Activated naive CD8-positive, alpha-beta T cell treated with anti-CD3 and anti-CD28 coated beads, Interleukin-2, amount 10 ng/mL, durations not matched to agents 7 days and 5 days (primary cell): ENCODE measurements at places on chromosomes 1 and 21.

DNA sequence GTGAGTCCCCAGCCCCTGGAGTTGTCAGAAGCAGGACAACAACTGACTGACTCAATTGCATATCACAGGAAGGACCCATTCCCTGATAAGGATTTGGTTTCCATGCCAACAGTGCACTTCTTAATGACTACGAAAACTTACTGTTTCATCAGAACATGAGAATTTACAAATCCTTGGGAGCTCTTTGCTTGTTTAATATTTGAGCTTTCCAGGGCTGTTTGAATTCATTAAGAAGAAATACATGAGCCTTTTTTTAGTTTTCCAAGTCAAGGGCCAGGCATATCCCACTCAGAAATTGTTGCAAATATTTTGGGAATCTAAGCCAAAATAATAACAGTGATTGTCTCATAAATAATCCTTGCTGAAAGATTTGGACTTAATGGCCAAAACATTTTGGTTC is 27.2 kb upstream of the COL24A1 start:
- no peak for DNase-seq

- no peak for DNase-seq
Measured at GRCh38 chr1:162984699-162985098, 84.5 kb upstream of the RGS4 start.

DNA sequence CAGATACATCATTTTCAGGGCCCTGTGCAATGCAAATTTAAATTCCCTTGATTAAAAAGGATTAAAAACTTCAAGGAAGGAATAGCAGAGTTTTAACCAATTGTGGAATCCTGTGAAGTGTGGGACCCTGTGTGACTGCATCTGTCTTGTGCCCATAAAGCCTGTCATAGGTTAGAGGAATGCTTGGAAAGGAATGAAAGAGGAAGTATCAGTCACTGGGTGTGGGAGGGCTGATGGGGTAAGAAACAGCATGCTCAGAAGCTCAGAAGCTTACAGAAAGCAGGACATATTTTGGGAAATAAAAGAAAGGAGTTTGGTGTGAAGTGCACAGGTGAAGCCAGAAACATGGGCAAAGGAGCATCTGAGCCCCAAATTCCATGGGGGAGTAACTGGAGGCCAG is 150.8 kb upstream of the ETV3 start:
- DNase-seq = no peak

DNA sequence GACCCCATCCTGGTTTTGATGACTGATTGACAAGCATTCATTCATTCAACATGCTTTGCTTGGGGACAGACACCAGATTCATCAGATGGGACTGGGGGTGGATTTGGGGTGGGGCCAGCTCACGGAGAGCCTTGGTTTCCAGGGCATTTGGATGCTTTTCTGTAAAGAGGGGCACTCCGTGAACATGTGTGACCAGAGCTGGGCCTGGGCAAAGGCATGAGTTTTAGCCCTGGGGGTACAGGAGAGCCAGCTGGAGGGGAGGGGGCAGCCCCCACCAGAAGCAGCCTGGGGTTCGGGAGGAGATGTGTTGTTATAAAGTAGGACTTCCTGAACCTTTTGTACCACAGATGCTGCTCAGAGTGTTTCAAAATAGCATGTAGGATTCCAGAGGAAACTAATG is 99.7 kb downstream of the RIPK4 start:
- no peak for DNase-seq

DNA sequence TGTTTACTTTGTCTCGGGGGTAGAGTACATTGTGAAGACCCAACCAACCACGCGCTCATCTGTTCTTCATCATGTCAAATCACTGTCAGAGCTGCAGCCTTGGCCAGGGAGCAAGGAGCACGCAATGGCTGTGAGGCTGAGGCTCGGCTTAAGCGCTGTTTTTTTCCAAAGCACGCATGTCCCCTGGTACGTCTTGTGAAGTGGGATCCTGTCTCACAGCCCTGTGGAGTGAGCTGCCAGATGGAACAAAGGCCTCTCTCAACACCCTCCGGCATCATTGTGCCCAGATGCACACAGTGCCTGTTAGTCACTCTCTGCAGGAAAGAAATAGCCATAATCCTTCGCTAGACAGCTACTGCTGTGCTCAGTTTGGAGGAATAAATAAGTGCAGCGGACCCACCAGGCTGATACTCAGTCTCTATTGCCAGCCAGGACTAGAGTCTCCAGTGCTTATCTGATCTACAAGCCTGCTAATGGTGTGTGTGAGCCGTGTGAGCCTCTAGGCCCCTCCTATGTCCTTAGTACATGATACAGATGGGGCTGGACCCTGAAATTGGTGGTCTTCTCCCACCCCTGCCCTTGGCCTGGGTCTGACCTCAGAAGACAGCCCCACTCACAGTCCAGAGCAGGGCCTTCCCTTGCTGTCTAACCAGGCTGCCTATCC is 91.3 kb upstream of the COA6 start:
- DNase-seq = no peak

DNA sequence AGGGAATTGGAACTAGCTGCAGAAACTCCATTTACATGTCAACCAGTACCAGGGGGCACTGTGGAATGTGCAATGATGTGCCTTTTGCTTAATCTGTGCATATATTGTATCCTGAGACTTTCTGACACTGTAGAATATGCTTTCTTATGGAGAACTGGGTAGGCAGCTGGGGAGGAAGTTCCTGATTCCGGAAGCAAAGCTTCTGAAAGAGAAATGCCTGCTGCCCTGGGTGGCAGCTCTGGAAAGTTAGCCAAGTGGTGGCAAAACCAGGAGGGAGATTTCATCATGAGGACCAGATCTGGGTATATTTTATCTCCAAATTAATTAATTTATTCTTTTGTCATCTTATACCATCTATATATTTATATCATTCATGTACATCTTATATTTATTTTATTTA is 116.7 kb downstream of the XCL2 start:
- DNase-seq = no peak

DNA sequence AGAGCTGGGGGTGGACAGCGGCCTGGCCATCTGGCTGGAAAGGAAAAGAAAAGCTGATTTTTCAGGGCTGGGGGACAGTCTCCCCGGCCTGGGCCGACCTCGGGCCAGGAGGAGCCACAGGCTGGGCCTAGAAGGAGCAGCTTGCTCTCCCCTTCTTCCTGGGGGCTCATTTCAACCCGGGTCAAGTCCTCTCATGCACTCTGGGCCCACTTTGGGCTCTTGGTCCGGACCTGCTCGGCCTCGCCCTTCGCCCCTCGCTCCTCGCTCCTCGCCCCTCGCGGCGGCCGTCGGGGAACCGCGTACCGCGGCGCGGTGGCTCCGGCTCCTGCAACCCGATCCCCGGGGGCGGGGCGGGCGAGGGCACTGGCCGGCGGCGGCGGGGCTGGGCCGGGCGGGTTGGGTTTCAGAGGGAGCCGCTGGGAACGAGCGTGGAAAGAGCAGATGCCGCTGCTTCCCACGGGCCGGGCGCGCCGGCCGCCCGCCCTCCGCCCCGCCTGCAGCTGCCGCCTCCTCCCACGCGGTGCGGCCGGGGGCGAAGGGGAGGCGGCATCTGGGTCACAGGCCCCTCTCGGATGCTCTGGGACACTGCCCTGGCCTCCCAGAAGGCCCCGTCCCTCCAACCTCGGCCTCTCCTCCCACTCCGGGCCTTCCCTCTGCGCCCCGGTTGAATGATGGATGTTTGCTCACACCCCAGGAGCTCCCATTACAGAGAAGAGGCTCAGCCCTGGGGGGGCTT is 6.6 kb downstream of the HEYL start:
- DNase-seq = no peak

GRCh38 chr1:51284487-51284954 is 45.8 kb downstream of the TTC39A start:
- no peak for DNase-seq

GRCh38 chr1:228291906-228292608 is 84.2 kb downstream of the OBSCN start:
- no peak for DNase-seq

DNA sequence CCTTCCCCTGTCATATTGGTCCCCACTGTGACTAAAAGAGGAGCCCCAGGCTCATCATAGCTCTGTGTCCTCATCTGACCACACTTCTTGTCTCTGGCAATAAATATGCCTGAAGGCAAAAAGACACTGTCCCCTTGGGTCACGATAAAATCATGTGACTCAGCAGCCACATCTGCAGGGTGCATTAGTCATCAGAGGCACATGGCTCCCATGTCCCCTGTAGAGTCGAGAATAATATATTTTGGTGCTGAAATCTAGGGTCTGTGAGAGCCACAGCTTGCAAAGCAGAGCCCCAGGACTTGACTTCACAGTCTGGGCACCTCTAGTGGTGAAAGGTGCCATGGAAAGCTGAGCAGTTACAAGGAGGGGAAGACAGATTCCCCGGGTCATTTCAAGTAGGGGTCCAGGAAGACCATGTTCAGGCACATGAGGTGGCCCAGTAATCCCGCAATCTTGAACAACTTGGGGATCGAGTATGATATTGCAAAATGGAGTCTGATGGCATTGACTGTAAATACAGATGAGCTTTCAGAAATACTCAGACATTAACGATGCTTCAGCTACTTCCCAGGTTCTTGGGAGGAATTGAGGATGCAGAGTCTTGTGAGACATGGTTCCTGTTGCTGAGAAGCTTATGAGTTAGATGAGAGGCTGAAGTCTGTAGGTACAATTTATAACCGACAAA is 68.6 kb downstream of the SLC35F3 start:
- no peak for DNase-seq

DNA sequence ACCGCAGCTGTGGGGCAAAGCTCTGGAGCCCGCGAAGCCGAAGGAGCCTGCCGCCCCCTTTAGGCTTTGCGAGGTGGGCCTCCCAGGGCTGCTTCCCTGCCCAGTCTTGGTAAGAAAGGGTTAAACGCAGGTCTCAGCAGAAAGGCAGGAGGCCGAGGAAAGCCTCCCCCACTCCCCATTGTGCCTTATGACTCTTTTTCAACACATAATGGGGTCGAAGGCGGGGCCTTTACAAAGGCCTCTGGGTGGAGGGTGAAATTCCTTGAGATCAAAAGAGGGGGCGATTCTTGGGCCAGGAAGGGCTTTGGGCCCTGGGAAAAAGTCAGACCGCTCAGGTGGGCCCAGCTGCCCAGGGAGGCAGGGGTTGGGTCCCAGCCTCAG is 880 bp downstream of the ALPL start:
- no peak for DNase-seq

- DNase-seq = no peak
Measured at GRCh38 chr1:146012703-146013558, 8.6 kb downstream of the HJV start.

DNA sequence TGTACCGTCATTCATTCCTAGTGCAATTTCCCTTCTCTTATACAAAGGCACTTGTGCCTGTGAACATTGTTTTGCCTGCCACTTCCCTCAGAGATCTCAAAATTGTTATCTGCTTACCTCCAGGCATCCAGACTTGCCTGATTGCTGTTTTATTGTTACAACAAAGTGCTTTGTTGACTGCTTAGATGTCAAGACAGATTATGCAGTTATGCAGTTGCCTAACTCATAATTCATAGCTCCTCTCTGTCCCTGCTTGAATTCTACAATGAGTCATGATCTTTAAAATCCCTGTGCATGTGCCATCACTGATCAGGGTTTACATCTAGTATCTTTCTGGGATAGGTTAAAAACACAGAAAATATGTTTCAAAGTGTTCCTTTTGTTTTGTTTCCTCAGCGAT is 24.5 kb downstream of the CXADR start:
- DNase-seq = no peak
